ENCODE measurements at places on chromosomes 3 and 15.

DNA sequence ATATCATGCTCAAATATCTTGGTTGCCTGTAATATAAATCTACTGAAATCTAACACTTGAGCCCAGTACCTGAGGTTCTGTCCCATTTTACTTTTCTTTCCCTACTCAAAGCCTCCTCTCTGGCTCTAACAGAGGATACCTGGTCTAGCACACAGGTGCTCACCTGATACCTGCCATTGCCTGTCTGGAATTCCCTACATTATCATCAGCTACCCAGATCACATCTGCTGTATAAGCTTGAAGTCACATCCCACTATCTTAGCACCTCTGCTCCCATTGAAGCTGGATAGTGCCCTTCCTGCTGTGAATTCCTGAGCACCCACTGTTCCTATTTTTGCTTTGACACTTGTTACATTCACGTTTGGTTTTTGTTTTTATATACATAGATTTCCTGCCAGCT lies 30.5 kb downstream of the GYG1 start:
- no peak for DNase-seq

DNA sequence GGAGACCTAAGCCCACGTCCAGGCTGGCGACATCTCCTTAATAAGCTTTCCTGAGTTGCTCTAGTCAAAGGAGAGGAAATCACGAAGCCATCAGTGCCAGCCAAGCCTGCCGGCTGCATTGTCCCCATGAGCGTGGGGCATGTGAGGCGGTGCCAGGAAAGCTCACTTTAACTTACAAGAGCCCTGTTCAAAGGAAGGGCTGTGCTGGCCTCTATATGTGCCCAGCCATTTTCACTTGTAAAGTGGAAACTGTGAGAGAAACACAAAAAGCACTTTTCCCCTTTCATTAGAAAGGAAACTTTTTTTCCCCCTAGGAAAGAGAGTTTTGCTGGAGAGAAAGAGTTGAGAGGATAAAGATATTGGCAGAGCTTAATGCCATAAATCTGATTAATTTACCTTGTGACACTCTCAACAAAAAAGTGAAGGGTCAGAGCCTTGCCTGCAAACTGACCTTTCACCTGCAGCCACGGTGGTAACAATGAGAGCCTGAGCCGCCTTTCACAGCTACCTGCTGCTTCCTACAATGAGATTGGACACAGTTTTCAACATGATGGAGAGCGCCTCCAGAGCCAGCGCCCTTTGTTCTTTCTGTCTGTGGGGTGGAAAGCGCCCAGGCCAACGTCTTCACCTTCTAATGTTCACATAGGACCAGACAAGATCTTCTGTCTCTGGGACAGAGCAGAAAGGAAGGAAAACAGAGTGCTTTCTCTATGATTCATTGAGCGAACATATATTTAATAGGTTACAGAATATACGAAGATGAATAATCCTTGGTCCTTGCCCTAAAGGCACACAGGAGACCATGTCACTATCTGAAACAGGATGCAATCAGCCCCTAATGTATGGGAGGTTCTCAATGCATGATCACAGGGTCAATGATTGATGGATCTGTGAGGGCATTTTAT lies 233.1 kb upstream of the HES1 start:
- DNase-seq, result no peak

DNA sequence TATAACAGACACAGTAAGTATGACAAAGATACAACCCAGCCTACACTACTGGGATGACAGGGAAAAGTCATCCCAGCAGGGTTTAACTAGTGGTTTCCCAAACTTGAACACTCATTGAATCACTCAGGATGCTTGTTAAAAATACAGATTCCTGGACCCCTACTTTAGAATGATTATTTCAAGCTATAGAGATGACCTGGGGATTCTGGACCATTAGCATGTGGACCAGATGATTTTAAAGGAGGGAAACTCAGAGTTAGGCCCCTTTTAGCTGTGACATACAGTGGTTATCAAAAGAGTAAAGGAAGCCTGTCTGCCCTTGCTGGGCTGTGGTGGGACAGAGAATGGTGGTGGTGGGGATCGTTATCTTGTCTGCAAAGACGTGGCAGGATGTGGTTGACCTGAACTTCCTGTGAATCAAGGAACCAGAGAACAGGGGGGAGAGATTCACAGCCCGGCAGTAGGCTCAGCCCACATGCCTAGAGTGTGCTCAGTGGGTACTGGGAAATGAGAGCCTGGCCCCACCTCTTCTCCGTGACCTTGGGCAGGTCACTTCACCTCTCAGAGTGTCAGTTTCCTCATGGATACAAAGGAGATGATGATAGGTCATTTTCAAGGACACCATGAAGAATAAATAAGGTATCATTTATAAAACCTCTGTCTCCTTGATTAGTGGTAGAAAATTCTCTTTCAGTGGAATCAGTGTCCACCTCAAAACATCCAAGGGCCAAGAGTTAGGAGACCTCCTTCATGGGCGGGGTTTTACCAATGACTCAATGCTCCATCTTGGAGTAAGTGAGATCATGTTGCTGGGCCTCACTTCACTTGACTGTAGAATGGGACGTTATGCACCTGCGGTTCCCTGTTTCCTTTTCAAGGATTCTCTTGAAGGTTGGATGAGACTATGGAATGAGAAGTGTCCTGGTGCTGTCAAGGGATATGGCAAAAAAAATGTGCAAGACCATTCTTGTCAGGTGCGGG lies 306.5 kb downstream of the RPLP1 start:
- DNase-seq, result peak; percentile 92

GRCh38 chr3:168558728-168559411 lies 463.1 kb upstream of the GOLIM4 start:
- DNase-seq, result no peak

- DNase-seq, result no peak
Observed at GRCh38 chr3:178419071-178419470, 117.2 kb upstream of the KCNMB2 start.

DNA sequence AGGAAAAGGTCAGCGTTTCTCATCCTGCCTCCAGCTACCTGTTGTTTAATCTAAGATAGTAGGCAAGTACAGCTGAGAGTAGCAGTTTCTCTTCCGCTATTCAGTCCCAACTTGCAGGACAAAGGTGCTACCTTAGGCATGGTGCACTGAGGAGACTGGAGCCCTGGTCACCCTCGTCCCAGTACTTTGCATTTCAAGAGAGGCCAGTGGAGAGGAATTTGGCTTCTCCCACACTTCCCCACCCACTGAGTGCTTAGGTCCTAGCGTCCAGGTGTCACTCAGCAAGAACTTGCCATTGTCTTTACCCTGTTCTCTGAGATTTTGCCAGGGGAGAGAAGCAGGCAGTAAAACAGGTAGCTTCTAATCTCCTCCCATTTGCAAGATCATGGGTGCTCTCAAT lies 12.5 kb upstream of the RPN1 start:
- no peak for DNase-seq

GRCh38 chr3:12194669-12195161 lies 36.0 kb upstream of the TIMP4 start:
- DNase-seq, result no peak

DNA sequence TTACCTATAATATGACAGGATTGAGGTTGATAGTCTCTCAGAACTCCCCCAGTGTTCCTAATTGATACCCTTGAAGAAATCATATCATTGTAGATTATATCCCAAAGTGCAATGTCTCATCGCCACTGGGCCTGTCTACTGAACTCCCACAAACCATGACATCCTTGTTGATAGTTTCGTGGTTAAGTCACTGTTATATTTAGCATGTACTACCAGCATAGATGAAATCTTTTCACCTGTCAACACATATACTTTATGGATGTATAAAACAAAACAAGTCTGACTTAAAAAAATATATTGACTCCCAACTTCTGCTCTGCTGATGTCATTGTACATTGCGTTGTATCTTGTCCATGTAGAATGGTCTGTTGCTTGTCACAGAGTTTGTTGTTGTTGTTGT lies 128.1 kb downstream of the IQCH start:
- no peak for DNase-seq

DNA sequence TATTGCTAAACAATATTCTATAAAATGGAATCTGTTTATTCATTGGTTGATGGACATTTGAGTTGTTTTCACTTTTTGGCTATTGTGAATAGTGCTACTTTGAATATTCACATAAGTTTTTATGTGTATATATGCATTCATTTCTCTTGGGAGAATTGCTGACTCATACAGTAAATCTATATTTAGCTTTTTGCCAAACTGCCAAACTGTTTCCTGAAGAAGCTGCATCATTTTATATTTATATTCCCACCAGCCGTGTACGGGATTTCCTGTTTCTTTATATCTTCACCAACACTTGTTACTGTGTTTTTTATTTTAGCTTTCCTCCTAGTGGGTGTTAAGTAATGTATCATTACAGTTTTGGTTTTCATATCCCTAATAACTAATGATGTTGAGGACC lies 12.5 kb upstream of the TCAIM start:
- no peak for DNase-seq

DNA sequence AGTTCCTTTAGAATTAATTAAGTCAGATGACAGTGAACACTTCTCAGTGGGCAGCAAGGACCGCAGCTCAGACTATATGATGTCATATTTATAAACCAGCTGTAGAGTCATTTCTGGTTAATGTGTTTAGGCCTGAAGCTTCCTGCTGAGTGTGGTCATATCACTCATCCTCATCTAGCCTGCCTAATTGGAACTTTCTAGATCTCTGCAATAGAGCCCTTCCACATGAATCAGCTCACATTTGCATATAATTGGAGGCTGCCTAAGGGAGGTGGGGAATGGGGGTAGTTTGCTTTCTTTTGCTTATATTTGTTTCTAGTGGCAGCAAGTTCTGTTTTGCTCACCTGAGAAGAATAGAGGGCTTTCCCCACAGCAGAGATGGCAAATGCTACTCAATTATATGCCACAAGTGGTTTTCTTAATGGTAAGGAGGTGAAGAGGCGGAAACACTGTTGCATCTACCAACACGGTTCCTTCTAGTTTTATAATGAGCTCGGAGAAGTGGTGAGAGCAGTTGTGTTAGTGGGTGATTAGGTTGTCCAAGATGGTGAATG lies 148.1 kb downstream of the KLHL25 start:
- DNase-seq, result peak; percentile 92

DNA sequence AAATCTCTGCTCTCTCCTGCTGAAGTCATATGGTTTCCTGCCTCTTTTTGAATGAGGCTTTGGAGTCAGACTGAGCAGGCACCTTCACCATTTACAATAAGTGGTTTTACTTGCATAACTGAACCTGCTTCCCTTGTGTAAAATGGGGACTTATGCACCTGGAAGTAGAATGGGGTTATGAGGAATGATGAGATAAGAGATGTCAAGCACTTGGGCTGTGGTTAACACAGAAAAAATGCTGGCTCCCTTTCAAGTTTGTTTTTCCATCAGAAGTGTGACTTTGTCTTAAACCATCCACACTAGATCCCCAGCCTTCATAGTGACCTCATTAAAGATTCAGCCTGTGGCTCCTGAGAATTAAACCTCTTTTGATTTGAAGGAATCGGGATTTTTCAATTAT lies 5.2 kb downstream of the EXOSC7 start:
- no peak for DNase-seq

DNA sequence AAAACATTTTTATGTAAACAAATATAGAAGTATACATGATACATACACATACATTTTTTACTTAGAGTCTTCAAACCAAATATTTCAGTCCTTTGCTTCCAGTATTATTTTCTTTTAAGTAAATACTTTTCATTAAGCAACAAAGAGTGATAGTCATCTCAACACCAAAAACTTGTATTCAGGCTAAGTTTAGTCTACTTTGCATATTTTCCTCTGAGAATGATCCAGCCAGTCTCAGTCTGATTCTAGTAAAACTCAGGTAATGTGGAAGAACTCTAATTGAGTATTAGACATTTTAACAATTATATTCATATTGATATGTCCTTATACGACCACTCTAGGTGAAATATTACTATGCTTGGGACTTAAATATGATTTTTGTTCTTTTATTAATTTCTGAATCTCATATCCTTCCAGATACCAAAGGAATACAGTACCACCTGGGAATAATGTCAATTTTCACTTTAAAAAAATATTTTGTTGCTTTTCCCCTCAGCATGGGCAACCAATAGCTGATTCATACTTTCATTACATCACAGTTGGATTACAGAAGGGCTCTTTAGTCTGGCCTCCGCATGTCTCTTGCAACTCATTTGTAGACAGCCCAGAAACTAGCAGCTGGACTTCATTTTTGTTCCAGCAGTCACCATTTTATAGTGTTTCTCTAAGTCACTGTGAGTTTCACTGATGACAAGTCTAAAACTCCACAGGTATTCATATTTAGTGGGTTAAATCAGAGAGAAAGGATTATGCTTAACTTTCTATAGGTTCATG lies 390.4 kb downstream of the ZBTB20 start:
- DNase-seq, result no peak

DNA sequence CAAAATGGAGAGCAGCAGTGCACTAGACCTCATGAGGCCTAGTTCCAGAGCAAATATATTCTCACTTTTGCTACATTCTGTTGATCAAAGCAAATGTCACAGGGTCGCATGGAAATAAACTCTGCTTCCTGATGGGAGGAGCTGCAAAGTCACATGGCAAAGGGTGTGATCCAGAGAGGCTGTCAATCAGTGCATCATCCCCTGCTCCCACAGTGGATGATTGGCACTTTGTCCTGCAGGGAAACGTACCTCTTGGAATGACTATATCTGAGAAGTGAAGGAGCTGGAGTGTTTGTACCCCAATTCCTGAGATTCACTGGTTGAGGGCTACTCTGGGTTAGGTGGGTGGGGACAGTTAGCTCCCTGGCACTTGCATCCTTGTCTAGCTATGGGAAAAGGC lies 195.1 kb upstream of the CTDSPL start:
- no peak for DNase-seq

DNA sequence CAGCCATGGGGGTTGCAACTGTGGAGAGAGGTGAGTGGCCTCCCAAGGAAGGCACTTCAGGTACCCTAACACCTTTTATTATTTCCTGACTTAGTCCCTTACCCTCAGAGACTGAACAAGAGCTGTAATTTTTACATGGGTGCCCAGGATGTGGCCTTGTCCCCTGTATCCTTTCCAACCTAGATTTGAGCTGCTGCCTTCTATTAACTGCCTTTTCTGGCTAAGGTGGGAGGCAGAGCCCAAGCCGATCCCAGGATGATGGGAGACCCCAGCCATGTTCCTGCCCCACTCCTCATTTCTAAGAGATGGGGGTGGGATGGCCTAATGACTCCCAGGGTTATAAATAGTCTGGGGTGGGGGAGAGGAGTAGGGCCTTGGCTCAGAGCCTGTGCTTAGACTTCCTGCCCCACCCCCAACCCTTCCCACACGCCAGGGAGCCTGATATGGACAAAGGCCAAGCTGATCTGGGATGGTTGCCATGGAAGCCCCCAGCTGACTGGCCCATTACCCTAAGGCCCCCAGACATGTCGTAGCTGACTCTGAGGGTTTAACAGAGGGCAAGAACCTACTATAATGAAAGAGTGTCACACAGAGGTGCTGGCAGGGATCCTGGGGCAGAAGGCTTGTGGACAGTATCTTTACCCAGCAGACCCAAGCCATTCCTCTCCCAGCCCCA lies 1.9 kb downstream of the KLHDC8B start:
- DNase-seq, result no peak

DNA sequence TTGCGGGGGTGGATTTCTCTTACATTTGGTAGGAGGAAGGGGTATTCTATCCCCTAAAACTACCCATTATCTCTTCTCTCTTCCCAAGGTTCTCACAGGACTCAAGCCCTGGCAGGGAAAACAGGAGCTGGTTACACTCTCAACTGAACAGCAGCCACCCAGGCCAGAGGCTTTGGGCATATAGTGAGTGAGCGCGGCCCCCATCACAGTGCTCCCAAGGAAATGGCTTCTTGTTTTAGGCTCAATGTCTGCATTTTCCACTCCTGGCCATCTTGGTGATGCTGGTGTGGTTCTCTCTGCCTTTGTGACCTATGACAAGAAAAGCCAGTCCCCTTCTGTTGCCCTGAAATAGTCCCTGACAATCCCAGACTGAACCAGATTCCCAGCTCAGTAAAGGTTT lies 50.1 kb downstream of the WDR76 start:
- no peak for DNase-seq
